ENCODE measurements at places on chromosomes 1 and 21.

DNA sequence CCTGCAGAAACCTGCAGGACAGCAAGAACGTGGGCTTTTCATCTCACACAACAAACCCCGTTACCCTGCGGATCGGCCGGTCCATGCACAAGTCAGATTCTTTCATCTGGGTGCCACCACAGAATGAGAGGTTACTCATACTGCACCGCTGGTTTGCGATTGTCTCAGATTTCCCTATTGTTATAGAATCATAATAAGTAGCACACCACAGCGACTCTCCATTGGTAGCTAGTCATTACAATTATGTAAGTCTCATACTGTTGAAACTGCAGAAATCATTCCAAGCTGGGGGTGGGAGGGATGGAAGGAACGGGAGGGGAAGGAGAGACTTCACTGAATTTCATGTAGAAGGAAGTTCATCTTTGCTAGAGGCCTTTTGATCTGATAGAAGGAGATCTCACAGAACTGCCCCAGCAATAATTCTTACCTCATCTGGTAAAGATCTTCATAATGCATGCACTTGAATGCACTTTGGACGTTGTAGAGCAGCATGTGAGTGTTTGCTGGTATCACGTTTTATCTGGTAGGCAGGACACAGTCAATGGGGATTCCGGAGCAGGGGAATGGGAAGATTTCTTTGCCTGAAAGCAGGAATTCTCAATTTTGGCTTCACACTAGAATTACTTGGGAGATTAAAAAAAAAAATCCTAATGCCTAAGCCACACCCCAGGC is 221.1 kb downstream of the KIF26B start:
- no peak for DNase-seq

DNA sequence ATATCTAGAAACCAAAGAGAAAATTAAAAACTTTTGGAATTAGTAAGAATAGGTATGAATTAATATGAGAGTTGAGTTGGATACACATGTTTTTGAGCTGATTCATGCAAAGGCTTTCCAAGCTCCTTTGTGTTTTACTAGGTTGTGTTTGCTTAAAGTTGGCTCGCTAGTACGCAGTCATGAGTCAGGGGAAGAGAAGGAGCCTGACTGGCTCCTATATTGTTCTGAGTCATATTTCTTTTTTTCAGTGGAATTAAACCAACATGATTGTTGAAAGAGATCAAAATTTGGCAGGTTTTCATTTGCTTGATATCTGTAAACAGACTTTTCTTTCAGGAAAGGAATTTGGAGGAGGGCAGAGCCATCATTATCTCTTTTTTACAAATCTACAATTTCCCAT is 66.7 kb downstream of the MAGI3 start:
- DNase-seq: peak; percentile 91

DNA sequence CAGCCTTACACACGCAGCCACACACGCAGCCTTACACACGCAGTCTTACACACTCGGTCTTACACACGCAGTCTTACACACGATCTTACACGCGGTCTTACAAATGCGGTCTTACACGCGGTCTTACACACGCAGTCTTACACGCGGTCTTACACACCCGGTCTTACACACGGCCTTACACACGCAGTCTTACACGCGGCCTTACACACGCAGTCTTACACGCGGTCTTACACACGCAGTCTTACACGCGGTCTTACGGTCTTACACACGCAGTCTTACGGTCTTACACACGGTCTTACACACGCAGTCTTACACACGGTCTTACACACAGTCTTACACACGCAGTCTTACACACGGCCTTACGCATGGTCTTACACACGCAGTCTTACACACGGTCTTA is 111.9 kb downstream of the PRDM16 start:
- no peak for DNase-seq

GRCh38 chr1:226754097-226754496 is 15.0 kb upstream of the ITPKB start:
- DNase-seq: no peak

GRCh38 chr1:228742281-228742860 is 7.1 kb downstream of the RHOU start:
- DNase-seq: no peak

- peak; percentile 32 for DNase-seq
These were observed 218.0 kb downstream of the DENND1B start for GRCh38 chr1:197557302-197557701.

DNA sequence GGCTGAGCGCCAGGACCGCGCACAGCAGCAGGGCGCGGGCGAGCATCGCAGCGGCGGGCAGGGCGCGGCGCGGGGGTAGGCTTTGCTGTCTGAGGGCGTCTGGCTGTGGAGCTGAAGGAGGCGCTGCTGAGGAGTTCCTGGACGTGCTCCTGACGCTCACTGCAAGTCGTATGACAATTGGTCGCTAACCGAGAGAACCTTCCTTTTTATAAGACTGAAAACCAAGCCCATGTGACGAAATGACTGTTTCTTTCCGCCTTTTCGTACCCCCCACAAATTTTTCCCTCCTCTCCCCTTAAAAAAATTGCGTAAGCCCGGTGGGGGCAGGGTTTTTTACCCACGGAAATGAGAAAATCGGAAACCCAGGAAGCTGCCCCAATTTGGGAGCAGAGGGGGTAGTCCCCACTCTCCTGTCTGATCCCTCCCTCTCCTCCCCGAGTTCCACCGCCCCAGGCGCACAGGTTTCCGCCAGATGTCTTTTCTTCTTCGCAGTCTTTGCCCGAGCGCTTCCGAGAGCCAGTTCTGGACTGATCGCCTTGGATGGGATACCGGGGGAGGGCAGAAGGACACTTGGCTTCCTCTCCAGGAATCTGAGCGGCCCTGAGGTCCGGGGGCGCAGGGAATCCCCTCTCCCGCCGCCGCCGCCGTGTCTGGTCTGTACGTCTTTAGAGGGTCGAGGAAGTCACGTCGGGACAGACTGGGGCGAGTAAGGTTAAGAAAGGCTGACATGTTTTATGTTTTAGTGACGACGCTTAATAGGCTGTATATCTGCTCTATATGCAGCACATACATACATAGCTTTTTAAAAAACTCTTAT is at the start of gene PTGS2:
PTGS2 (minus strand) TSS at position 179 of the 817 bp plus-strand sequence; CDS start at position 46, 133 bp downstream.
- DNase-seq: peak; percentile 87

GRCh38 chr1:94790246-94790645 is 29.9 kb upstream of the SLC44A3 start:
- no peak for DNase-seq

DNA sequence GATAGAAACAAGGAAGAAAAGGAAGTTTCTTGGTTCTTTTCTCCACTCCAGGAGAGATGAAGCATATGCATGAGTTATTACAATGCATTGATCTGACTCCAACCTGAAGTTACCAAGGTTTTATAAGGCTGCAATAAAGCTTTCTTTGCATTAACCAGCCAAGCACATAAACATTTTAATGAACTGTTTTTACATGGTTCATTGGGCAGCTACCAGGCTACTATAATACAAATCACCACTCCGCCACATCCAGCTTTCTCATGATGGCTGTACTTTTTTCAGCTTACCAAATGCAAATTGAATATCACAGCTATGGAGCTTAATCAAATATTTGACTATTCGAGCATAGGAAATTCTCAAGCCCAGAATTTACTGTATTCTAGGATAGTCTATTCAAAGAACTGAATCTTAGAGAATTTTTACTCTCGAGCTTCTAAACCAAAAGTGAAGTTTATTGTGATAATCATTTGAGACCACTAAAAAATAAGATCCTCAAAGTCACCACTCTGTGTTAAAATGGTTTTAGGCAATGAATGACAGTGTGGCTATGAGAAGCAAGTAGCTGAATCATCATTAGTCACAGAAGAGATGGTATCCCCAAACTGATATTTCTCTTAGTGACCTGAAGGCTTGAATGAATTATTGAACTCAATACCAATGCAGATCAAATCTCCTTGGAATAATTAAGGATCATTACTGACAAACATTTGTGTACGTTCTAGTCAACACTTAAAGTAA is 58.6 kb upstream of the ZNF281 start:
- DNase-seq: peak; percentile 41

DNA sequence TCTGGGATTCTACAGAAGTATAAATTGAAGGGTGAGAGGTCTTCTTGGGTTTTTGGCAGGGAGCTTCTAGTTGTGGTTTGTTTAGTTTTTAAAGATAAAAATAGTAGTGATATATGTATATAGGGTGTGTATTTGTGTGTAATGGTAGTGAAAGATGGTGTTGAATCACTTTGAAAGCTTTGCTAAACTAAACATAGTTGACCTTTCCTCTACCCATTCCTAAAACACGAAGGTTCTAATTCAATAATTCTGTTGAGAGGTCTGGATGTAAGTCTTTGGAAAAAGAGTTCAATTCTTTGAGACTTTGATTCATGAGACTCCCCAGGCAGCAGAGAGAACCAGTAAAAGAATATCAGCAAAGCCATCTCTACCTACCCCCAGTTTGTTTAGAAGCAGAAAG is 247.9 kb upstream of the DUSP10 start:
- DNase-seq: no peak

GRCh38 chr1:226982451-226983177 is 42.5 kb downstream of the COQ8A start:
- DNase-seq: no peak

GRCh38 chr21:39373634-39374033 is 24.7 kb upstream of the HMGN1 start:
- peak; percentile 66 for DNase-seq

- no peak for DNase-seq
These were observed 19.3 kb downstream of the PGLYRP3 start for GRCh38 chr1:153293480-153293775.

DNA sequence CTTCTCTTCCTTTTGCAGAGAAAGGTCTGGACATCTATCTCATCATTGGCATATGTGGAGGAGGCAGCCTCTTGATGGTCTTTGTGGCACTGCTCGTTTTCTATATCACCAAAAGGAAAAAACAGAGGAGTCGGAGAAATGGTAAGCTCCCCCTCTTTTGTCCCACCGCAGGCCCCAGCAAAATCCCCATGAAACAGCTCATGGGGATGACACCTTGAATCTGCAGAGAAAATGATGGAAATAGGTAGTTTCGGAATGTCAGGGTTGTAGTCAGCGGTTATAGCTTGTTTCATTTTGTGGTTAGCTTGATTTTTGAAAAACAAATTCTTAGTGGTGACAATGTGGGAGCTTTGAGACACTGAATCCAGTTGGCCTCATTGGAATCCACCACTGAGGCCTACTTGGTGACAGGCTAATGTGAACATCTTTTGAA is 10.3 kb downstream of the CD2 start:
- no peak for DNase-seq

- DNase-seq: no peak
These were observed 336.4 kb downstream of the SMYD3 start for GRCh38 chr1:246170574-246171261.

- DNase-seq: no peak
These were observed 46.9 kb upstream of the LIN9 start for GRCh38 chr1:226355669-226356551.

- no peak for DNase-seq
These were observed 180.4 kb upstream of the PKN2 start for GRCh38 chr1:88503646-88504045.

DNA sequence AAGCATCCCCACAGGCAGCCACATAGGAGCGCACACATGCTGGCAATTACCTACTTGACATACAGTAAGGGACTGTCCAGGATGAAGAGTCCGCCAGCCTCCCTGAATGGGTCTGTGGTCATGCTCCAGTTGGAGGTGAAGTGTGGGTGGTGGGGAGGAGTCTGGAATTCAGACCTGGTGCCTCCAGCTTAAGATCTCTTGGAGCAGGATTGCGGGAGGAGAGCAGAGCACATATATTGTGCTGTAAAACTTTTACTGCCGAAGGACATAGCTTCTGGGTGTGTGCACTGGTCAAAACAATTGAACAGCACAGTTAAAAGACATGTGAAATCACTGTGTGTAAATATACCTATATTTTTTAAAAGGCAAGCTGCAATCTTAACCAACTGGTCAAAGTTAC is 17.9 kb downstream of the STK40 start:
- no peak for DNase-seq

DNA sequence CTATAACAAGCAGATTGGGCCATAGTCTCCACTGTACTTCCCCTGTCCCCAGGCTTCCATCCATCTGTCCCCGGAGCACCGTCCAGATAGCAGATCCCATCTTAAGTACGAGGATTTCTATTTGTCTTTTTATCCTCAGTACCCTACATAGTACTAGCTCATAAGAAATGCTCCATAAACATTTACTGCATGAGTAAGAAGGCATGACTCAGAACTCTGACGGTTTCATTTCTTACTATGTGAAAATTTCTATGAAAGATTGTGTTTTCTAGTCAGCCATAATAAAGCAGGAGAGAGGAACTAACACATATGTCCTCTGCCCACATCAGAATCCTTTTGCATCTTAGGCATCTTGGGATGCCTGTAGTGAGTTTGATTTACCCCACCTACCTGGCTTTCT is 49.5 kb downstream of the CHD1L start:
- peak; percentile 79 for DNase-seq

- no peak for DNase-seq
These were observed 181.9 kb upstream of the ESRRG start for GRCh38 chr1:216905137-216905536.

DNA sequence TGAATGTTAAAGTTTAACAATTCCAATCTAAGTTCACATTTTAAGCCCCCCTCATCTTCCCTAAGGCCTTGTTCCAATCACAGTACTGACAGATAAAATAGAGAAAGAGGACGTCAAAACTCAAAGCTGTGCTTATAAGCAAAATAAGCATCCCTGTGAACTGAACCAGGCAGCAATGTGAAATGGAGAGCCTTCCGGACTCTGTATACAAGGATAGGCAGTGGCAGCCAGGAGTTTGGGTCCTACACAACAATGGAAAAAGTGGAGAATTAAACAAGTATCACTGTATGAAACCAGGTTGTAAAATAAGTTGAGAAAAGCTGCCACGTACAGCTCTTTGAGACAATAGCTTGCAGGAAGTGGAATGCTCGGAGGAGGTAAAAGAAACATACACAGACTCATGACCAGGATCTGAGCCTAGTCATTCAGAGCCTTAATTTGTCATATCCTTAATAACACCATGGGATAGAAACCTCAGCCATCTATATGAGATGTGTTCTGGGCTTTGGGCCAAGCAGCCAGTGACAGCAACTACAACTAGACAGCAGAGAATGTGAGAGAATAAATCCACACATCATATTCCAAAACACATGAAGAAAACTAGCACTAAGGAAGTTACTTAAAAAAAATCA is 55.2 kb upstream of the PALMD start:
- peak; percentile 64 for DNase-seq

DNA sequence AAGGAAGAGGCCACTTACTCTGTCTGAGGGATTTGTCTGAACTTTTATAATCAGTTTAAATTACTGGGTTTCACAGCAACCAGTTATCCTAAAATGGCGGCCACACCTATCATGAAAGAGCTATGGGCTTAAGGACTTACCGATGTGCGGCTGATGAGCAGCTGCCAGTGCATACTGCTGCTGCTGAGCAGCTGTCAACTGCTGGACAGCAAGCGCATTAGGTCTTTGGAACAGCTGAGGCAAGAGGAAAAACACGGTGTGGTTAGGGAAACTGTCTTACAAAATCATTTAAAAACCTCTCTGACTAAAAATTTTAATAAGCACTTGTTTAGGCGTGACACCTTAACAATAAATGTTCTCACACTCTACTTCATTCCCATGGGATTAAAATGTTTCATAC is 72.6 kb upstream of the SDC3 start:
- DNase-seq: no peak

All from RKO (cell line).